T-helper 2 cell treated with Interferon-gamma antibody and Interleukin-4, amounts not matched to agents 5 μg/mL and 100 μg/mL, for 36 hours (primary cell): ENCODE measurements at places on chromosomes 7 and 10.
A peak's percentile ranks its signal among the peaks of the same experiment; 100 is the strongest.

- H3K27me3 ChIP-seq, result no peaks in the 10 kb centered on the region
- no peak overlapping the region for H3K27ac ChIP-seq
- H3K4me1 ChIP-seq, result no peaks in the 10 kb centered on the region
- no peaks in the 10 kb centered on the region for H3K36me3 ChIP-seq
These were observed 394.1 kb upstream of the PHF14 start for GRCh38 chr7:10579561-10579960.

- no peaks in the 10 kb centered on the region for H3K27me3 ChIP-seq
- no peaks in the 10 kb centered on the region for H3K36me3 ChIP-seq
- no peak overlapping the region for H3K4me3 ChIP-seq
- no peaks in the 10 kb centered on the region for H3K4me1 ChIP-seq
- no peak for DNase-seq
These were observed 152.7 kb downstream of the CUX1 start for GRCh38 chr7:101969997-101970585.

DNA sequence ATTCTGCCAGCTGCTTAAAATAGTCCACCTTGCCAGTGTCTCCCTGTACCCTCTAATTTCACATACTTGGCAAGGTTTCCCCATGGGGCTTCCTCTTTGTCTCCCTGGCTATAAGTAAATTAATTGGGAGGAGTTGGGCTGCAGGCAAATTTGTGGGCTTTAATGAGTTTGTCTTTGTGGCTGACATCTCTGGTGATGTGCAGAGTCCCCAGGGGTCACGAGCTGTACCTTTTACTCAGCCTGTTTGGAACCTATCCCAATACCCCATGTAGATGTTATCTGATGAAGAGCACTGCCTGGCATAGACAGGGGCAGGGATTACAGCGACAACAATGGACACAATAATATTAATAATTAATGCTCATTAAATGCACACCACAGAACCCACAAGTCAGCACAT is 132.5 kb downstream of the SLIT1 start:
- no peak for DNase-seq
- no peak overlapping the region for H3K4me3 ChIP-seq
- H3K27ac ChIP-seq, result no peak overlapping the region
- H3K36me3 ChIP-seq, result no peaks in the 10 kb centered on the region
- no peaks in the 10 kb centered on the region for H3K4me1 ChIP-seq

- H3K36me3 ChIP-seq, result no peaks in the 10 kb centered on the region
These were observed 21.8 kb downstream of the ASZ1 start for GRCh38 chr7:117405519-117405918.

GRCh38 chr7:136925044-136925443 is 56.6 kb downstream of the CHRM2 start:
- no peaks in the 10 kb centered on the region for H3K36me3 ChIP-seq
- no peak for DNase-seq
- no peaks in the 10 kb centered on the region for H3K27me3 ChIP-seq

GRCh38 chr10:61021926-61022325 is 77.9 kb upstream of the RHOBTB1 start:
- no peak overlapping the region for H3K4me3 ChIP-seq
- no peak for DNase-seq
- peaks cover 11% of the 10 kb centered on the region for H3K27me3 ChIP-seq
- H3K27ac ChIP-seq, result no peak overlapping the region
- no peaks in the 10 kb centered on the region for H3K4me1 ChIP-seq

GRCh38 chr7:103636153-103636552 is 190.1 kb upstream of the SLC26A5 start:
- no peaks in the 10 kb centered on the region for H3K27me3 ChIP-seq
- H3K4me3 ChIP-seq, result no peak overlapping the region
- DNase-seq, result no peak
- no peak overlapping the region for H3K27ac ChIP-seq

DNA sequence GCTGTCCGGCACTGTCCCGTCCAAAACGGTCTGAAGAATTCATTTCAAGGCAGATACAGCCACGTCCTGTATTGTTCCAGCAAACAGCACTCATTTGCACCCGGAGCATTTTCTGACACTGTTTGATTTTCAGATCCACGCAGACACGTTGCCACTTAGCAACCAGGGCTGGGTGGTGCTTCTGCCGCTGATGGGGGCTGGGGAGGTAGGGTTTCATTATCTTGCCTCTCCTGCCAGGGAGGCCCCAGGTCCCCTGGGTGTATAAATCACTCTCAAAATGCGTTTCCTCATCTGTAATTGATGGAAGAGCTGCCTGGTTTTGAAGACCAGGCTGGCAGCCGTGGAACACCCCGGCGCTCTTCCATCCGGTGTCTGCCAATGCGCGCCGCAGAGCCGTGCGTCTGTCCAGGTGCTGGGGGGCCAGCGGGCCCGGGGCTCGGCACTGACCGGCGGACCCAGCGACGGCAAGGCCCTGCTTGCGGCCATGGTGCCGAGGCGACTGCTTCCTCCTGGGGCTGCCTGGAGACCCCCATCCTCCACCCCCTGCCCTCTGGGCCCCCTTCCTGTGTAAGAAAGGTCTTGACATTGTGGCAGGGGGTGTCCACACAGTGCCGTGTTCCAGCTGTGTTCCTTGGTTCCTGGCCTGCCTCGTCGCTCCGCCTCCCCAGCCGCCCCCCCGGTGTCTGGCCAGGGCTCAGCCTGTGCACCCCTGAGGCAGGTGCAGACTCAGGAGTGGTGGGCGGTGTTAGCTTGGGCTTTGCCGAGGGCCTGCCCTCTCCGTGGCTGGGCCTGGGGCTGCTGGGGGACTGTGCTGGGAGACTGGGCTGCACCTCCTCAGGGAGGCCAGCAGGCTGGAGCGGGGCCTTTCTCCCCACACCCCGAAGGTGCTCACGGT is 16.6 kb downstream of the ADGRA1 start:
- no peak for DNase-seq
- no peaks in the 10 kb centered on the region for H3K4me1 ChIP-seq
- H3K4me3 ChIP-seq, result no peak overlapping the region
- H3K27ac ChIP-seq, result no peak overlapping the region
- no peaks in the 10 kb centered on the region for H3K27me3 ChIP-seq
- no peaks in the 10 kb centered on the region for H3K36me3 ChIP-seq

GRCh38 chr10:2111965-2112364 is 374.6 kb upstream of the ADARB2 start:
- no peak overlapping the region for H3K4me3 ChIP-seq
- no peaks in the 10 kb centered on the region for H3K4me1 ChIP-seq
- H3K36me3 ChIP-seq, result no peaks in the 10 kb centered on the region
- no peak overlapping the region for H3K27ac ChIP-seq

GRCh38 chr10:101858723-101859500 is 15.3 kb upstream of the KCNIP2 start:
- H3K27ac ChIP-seq, result peak overlapping the region; percentile 72
- no peaks in the 10 kb centered on the region for H3K27me3 ChIP-seq
- peak overlapping the region; percentile 25 for H3K4me3 ChIP-seq
- H3K4me1 ChIP-seq, result peaks cover 20% of the 10 kb centered on the region
- H3K36me3 ChIP-seq, result peaks cover 21% of the 10 kb centered on the region
- DNase-seq, result no peak

- no peak for DNase-seq
- peaks cover 13% of the 10 kb centered on the region for H3K27me3 ChIP-seq
- no peaks in the 10 kb centered on the region for H3K4me1 ChIP-seq
- H3K36me3 ChIP-seq, result no peaks in the 10 kb centered on the region
- H3K27ac ChIP-seq, result no peak overlapping the region
These were observed 45.0 kb upstream of the CACUL1 start for GRCh38 chr10:118799777-118800176.

DNA sequence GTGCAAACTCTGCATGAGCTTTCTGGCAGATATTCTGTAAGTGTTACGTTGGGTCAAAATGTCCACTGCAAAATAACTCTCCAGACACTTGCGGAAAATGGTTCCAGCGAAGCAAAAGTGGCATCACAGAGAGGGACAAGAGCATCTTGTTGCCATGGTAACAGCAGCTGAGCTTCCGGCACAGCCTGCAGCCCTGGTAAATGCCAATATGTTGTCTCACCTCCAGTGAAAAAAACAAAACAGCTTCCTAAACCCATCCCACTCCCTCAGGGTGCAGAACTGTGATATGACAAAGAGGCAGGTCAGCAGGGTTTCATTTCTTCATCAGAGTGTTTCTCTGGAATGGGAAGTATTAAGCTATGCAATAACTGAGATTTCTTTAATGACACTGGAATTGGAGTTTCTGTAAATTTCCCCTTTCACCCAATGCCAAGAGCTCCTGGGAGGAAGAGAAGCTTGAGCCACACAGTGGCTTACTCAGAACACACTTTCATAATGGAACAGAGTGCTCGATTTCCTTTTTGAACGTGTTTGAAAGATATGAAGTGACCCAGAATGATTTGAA is 65.6 kb downstream of the FOXI2 start:
- no peaks in the 10 kb centered on the region for H3K4me1 ChIP-seq
- no peak for DNase-seq
- H3K36me3 ChIP-seq, result no peaks in the 10 kb centered on the region

- DNase-seq, result no peak
- H3K36me3 ChIP-seq, result no peaks in the 10 kb centered on the region
- H3K27ac ChIP-seq, result no peak overlapping the region
- peaks cover 4% of the 10 kb centered on the region for H3K27me3 ChIP-seq
- H3K4me1 ChIP-seq, result no peaks in the 10 kb centered on the region
These were observed 7.6 kb upstream of the CCDC201 start for GRCh38 chr7:45880433-45880860.
